NCI-H1092 (cell line): ENCODE measurements at places on chromosomes 3 and 15.

DNA sequence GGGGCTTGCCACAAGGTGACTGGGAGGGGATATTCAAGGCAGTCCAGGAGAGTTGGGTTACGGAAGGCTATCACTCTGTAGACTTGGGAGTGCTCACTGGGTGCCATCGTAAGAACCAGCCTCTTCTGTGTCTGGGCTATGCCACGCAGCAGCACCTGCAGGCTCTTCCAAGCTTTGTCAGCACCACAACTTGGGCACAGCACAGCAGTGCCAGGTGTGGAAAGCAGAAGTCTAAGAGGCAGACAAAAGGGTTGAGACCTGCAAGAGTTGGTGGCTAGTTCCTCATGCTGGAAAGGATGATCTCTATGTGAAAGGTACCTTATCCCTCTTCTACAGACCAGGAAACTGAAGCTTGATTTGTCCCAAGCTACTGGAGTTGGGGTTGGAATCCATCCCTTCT is 15.8 kb downstream of the CX3CR1 start:
- no peak for DNase-seq

GRCh38 chr15:69743091-69743490 is 290.5 kb downstream of the RPLP1 start:
- DNase-seq, result no peak

- peak; percentile 81 for DNase-seq
These were observed 55.2 kb downstream of the IQSEC1 start for GRCh38 chr3:13018043-13018451.

DNA sequence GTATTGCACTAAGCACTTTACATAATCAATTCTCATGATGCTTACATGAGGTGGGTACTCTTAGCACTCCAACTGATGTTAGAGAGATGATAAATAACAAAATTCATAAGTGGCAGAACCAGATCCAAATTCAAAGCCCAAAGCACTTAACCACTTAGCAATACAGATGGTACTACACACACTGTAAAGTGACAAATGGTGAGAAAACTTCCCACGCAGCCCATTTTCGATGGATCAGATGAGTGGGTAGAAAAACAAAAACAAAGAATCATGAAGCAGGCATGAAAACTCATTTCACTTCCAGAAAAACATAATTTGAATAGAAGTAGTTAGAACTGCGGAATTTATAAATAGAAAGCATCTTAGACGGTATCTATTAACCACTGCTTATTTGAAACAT is 66.2 kb downstream of the FRMD4B start:
- DNase-seq, result no peak

- DNase-seq, result no peak
These were observed 28.7 kb upstream of the PFN2 start for GRCh38 chr3:149999421-149999820.

DNA sequence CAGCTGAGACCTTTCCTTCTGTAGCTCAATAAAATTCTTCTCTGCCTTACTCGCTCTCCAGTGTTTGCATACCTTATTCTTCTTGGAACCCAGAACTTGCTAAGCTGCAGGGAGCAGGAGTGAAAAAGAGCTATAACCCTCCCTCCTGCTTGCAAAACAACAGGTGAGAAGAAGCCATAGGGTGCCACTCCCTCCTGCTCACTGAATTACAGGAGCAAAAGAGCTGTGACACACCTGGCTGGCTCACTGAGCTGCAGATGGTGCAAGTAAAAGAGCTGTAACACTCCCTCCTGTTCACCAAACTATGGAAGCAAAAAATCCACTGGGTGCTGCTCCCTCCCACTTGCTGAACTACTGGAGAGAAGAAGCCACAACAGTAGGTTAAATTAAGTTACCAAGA is 44.2 kb upstream of the C2CD4B start:
- no peak for DNase-seq

DNA sequence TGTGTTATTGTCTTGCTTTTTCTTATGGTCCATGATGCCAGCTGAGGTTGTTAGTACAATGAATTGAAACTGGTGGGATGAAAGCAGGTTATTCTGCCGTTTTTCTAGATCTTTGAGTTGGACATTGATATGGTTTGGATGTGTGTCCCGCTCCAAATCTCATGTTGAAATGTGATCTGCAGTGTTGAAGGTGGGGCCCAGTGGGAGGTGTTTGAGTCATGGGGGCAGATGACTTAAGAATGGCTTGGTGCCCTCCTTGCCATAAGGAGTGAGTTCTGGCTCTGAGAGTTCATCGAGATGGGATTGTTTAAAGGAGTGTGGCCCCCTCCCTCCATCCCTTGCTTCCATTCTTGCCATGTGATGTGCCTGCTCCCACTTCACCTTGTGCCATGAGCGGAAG is 80.3 kb upstream of the PIAS1 start:
- no peak for DNase-seq

GRCh38 chr15:23787346-23788105 is 100.4 kb upstream of the NDN start:
- DNase-seq, result no peak

DNA sequence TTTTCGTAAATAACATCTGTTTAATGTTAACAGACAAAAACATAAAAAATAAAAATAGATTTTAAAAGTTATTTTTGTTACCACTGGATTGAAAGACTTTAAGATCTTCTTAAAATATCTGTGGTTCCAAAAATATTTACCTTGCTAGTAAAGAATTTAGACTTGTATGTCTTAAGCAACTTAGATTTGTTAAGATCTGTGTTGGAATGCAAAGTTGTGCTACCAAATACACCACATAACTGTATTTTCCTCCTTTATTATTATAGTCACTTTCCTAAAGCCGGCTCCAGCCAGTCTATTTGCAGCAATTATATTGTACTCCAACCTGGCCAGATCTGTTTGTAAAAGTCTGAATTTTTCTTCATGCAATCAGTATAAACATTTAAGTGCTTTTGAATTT is 63.7 kb downstream of the SPRED1 start:
- no peak for DNase-seq

DNA sequence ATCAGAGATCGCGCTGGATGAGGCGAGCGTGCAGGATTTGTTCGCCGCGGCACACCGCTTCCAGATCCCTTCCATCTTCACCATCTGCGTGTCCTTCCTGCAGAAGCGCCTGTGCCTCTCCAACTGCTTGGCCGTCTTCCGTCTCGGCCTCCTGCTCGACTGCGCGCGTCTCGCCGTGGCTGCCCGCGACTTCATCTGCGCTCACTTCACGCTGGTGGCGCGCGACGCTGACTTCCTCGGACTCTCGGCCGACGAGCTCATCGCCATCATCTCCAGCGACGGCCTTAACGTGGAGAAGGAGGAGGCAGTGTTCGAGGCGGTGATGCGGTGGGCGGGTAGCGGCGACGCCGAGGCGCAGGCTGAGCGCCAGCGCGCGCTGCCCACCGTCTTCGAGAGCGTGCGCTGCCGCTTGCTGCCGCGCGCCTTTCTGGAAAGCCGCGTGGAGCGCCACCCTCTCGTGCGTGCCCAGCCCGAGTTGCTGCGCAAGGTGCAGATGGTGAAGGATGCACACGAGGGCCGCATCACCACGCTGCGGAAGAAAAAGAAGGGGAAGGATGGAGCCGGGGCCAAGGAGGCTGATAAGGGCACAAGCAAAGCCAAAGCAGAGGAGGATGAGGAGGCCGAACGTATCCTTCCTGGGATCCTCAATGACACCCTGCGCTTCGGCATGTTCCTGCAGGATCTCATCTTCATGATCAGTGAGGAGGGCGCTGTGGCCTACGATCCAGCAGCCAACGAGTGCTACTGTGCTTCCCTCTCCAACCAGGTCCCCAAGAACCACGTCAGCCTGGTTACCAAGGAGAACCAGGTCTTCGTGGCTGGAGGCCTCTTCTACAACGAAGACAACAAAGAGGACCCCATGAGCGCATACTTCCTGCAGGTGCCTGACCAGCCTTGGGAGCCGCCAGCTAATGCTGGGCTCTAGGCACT is 819 bp downstream of the KLHL40 start:
- DNase-seq, result no peak

DNA sequence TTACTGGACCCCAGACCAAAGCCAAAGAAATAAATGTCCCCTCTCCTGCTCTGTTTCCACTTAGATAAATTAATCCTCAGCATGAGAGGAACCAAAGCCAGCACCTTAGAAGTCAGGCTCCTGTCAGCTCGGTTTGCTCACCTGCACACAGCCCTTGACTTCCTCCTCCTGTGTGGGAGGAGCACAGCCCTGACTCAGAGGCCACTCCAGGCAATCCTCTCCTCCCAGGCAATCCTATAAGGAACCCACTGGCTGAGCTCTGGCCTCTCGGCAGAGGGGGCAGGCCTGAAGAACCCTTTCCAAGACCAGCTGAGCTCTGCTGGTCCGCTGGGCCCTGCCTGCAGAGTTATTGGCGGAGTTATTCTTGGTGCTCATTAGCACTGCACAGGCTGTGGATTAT is 30.8 kb downstream of the LIPC start:
- DNase-seq, result no peak

- no peak for DNase-seq
These were observed 20.7 kb upstream of the SLC28A1 start for GRCh38 chr15:84863565-84864443.

DNA sequence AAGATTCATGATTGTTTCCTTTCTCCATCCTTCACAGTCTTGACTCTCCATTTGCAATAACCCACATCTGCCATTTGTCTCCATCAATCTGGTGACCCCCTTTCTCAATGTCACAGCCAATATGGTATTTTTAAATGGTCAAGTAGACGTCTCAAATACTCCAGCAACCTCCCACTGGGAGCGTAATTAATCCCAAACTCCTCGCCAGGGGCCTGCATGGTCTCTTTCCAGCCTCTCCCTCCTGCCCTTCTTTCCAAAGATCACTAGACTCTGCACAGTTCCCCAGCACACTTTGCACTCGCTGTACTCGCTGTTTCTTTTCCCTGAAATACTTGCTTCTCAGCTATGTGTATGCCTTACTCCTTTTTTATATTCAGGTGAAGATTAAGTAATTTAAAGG is 115.3 kb downstream of the PLCH1 start:
- no peak for DNase-seq

DNA sequence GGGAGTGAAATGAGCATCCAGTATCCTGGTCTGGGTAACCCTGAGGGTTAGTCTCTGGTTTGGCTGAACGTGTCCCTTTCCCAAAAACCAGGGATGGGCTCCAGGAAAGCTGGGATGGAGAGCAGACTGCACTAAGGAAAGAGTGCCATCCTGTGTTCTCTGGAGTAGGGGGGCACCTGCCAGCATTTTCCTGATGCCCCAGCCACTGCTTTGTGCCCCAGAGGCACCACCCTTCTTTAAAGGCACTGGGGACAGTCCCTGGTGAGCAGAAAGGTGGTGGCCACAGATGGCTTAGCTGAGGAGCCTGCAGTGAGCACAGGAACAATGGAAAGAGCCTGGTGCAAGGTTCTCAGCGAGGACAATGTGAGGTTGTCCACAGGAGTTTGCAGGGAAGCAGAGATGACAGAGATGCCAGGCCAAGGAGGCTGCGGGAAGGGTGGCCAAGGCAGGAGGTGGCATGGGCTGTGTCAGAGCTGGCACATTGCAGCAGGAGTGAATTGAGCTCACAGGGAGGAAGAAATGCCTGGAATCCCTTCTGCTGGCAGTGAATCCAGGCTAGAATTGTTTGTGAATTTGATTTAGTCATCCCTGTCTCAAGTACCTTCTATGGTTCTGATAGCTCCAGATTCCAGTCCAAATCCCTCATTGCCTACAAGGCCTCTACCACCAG is 39.9 kb downstream of the AMOTL2 start:
- no peak for DNase-seq

DNA sequence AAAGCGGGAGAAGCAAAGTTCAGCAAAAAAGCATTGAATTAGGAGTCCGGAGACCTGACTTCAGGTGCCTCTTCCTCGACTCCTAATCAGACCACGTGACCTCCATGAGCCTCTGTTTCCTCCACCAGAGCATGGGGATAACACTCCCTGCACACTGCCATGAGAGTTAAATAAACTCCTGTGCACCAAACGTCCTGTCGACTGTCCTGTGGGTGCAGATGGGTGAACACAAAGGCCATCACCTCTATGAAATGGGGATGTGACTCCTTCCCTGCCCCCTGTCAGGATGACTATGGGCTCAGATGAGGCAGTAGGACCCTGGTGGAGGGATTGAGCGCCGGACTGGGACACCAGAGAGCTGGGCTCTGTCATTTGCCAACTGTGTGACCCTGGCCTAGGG is 13.5 kb upstream of the TSPAN3 start:
- no peak for DNase-seq

DNA sequence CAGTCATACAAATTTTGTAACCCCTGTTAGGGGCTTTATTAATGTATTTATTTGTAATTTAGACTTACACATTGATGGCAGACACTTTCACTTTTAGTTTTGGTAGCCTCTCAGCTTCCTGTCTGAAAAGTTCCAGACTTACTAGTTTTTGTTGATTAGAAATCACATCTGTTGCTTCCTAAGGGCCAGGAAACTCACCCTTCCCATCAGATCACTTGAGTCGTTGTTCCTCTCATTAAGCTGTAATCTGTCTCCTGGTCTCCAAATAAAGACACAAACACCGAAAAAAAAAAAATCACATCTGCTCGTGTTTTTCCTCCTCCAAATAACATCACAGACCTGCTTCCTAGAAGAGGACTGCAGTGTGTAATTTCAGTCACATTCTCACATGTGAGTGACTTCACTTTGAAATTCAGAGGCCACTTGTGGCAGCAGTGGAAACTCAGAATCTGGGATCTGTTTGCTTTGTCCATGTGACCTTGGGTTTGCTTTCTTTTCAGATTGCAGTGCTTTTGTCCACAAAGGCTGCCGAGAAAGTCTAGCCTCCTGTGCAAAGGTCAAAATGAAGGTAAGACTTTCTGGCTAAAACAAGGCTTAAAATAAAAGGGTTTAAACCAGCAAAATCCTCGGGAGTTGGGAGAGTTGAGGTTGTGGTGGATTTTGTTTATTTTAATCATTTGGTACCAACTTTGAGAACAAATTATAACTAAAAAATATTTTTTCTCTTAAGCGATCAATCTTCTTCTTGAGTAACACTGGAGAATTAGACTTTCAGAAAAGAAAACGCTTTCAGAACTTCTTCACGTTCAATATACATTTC is 87.0 kb downstream of the KLHL25 start:
- no peak for DNase-seq

- no peak for DNase-seq
These were observed 56.6 kb downstream of the BBX start for GRCh38 chr3:107579371-107579770.

DNA sequence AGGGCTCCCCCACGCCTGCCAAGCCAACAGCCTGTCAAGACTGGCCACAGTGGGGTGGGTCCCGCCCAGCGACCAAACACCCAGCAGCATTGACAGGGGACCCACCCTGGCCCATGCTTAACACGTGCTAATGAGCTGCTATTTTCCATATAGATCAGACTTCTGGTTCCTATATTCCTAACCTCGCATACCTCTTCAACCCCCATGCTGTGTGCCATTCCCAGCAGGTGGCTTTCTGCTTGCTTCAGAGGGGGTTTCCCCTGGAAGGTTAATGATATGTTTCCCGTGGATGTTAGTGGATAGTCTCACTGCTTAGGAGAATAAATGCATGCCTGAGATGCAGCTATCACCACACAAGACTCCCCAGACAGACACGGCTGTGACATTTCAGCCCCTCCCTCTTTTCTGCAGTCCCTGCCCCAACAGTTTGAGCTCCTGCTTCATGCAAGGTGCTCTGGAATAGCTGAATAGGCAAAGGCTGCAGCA is 37.9 kb upstream of the MGLL start:
- no peak for DNase-seq
